Stimulated activated CD4-positive, alpha-beta T cell treated with anti-CD3 and anti-CD28 coated beads, Interleukin-1b, Interleukin-23, amount 100 ng/mL, for 1 hour (primary cell): ENCODE measurements at places on chromosomes 2 and 18.

- no peak for DNase-seq
Observed at GRCh38 chr18:34649080-34649479, 61.0 kb upstream of the DTNA start.

- no peak for DNase-seq
Observed at GRCh38 chr2:11786592-11786991, 40.2 kb downstream of the LPIN1 start.

- no peak for DNase-seq
Observed at GRCh38 chr18:67134911-67135310, 381.6 kb downstream of the DSEL start.

DNA sequence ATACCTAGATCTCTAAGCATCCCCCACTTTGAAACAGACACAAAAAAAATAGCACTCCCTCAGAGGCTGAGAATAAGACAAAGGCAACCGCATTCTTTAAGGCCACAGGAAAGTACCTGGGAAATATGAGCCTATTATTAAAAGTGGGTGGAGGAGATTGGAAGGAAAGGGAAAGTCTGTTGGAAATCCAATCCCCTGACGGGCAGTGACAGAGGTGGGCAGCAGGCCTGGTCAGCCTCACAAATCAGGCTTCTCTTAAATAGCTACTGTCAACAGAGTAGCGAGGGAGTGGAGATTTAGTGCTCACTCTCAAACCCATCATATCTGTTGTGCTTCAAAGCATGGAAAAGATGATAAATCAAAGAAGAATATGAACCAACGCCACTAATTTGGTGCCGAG, 324.4 kb downstream of the ALK start:
- DNase-seq: no peak

- no peak for DNase-seq
Observed at GRCh38 chr18:59885579-59886163, 14.1 kb upstream of the PMAIP1 start.

- no peak for DNase-seq
Observed at GRCh38 chr2:26298638-26299393, 47.1 kb upstream of the SELENOI start.

- no peak for DNase-seq
Observed at GRCh38 chr2:82875858-82876257, 1583.2 kb downstream of the SUCLG1 start.

DNA sequence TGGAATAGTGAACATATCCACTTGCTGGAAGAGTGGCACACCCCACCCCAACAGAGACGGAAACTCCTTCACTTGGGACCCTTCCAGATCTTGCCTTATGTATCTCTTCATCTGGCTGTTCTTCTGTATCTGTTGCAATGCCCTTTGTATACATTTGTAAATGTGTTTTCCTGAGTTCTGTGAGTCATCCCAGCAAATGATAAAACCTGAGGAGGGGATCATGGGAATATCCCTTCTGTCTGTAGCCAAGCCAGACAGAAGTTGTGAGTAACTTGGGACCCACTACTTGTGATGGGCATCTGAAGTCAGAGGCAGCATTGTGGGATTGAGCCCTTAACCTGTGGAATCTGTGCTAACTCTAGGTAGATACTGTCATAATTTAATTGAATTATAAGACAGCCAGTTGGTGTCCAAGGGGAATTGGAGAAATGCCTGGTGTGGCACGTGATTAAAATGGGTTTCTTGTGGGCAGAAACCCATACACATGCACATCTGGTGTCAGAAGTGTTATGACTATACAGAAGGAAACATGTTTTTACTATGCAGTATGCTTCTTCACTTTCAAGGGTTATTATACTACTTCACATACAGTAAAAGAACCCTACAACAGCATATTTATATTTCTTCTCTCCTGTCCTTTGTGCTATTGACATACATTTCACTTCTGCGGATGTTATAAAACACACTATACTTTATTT, 32.3 kb upstream of the TMEM247 start:
- DNase-seq: no peak

DNA sequence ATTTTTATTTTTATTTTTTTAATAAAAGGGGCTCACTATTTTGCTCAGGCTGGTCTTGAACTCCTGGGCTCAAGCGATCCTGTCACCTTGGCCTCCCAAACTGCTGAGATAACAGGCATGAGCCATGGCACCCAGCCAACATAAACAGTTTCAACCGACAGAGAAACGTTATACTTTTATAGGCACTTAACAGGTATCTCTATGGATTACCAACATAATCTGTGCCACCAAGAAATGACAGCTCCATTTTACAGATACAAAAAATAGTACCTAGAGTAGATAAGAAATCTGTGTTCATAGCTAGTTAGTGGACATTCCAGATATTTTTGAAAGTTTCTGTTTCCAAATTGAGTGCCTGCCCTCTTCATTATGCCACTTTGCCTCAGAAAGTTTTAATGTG, 1316.7 kb downstream of the LRP1B start:
- no peak for DNase-seq

- no peak for DNase-seq
Observed at GRCh38 chr2:29780906-29781305, 140.5 kb downstream of the ALK start.

- no peak for DNase-seq
Observed at GRCh38 chr18:76431437-76432273, 63.4 kb downstream of the ZNF516 start.

DNA sequence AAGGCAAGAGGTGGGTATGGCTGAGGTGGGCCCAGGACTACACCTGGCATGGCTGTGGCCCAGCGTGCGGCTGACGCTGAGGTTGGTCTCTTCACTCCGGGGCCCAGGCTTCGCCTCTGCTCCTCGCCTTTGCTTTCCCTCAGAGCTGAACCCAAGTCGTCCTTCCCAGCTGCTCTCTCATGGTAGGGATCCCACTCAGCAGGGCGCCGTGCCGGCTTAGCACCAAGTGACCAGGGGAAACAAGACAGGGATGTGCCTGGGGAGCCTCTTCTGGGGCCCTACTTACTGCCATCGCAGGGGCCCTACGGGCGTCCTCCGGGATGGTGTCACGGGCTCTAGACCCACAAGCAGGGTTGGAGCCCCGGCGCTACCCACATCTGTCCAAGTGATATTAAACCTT, 138.1 kb upstream of the ALKAL2 start:
- DNase-seq: no peak

DNA sequence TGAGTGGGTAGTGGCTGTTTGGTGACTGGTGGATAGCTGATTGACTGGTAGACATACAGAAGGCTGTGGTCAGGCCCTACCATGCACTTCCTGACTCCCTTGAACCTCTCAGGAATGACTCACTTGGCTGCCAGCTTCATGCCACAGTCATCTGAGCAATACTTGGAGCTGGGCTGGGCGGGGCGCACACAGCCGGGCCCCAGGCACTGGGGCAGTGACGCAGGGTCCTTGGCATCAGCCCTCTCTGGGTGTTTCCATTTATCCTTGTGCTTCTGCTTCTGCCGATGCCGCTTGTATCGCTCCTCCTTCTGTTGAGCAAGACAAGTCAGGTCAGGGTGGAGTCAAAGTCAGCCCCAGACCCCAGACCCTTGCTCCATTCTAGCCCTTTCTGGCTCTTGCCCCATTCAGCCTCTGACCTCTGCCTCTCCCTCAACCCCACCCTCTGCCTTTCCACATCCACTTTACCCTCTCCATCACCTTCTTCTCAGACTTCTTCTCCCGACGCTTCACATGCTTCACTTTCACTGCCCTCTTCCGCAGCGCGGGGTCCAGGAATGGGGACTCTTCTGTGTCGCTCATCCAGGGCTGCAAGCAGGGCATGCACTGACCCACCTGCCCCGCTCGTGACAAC, 3.0 kb upstream of the MBD1 start:
- DNase-seq: no peak

- DNase-seq: no peak
Observed at GRCh38 chr18:26470011-26470637, 78.2 kb downstream of the KCTD1 start.

DNA sequence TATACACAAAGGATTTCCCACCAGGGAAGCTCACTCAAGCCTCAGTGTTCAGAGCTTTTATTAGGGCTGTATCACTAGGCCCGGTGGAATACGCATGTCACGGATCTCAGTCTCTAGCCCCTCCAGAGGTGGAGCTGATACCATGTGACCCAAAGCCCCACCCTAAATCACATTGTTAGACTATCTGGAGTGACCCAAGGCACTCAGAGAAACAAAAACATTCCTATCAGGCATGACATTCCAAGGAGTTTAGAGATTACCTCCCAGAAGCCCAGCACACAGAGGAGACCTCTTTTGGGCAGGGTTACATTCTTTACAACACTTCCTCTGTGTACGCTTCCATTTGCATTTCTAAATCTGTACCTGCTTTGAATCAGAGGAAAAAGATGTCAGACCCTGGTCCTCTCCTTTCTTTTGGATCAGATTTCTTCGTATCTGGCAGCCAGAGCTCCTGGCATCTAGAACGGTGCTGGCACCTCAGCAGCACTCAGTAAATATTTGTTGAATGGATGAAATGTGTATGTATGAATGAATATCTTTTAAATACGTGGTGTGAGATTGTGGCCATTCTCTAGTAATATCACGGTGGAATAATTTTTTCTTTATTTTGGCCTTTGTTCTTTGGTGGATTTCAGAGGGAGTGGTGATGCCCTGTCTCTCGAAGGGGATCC, 37.7 kb upstream of the SMAD2 start:
- DNase-seq: no peak

GRCh38 chr2:167945660-167946368, 301.6 kb downstream of the STK39 start:
- DNase-seq: no peak

- DNase-seq: no peak
Observed at GRCh38 chr2:163717515-163717914, 18.3 kb downstream of the FIGN start.

DNA sequence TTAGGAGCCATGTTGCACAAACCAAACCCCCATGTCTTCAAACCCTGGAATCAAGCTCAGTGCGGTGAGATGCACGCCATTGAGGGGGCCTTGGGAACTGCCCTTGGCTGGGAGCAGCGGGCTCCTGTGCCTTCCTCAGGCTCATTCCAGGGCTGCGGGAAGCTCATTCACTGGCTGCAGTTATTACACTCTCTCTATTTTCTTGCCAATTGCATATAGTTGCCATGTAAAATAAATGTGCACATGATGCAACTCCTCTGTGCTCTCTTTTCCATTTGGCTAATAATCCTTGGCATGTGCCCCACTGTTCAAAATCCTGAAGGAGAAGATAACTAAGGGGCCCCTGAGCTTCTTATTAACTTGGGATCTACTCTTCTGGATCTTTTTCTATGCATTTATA, 74.7 kb downstream of the KCTD1 start:
- no peak for DNase-seq

- DNase-seq: no peak
Observed at GRCh38 chr2:43937269-43937820, 58.4 kb downstream of the LRPPRC start.

GRCh38 chr2:209977386-209978239, 24.8 kb upstream of the RPE start:
- DNase-seq: no peak

- DNase-seq: no peak
Observed at GRCh38 chr18:45723567-45724355, at the start of gene SLC14A1. Gene SLC14A1, plus strand, starts transcription at chr18:45724181. Its CDS starts 6,140 bp downstream, at chr18:45730321.

GRCh38 chr2:134934641-134935040, 16.0 kb downstream of the CCNT2 start:
- no peak for DNase-seq
